Suppressor macrophage (primary cell): ENCODE measurements at places on chromosomes 3 and 15.

DNA sequence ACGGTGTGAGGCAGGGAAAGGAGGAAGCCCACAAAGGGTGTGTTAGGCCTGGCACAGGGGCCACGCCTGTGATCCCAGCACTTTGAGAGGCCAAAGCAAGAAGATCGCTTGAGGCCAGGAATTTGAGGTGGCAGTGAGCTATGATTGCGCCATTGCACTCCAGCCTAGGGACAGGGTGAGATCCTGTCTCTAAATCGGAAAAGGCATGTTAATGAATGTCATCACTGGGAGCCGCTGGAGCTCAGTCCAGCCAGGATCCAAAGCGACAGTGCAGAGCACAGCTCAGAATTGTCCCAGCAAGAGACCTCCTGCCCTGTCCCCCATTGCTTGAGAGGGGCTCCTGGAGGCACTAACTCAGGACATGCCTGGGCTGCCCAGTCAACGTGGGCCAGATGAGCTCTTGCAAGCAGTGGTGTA, 15.0 kb upstream of the FBLN2 start:
- DNase-seq: no peak

DNA sequence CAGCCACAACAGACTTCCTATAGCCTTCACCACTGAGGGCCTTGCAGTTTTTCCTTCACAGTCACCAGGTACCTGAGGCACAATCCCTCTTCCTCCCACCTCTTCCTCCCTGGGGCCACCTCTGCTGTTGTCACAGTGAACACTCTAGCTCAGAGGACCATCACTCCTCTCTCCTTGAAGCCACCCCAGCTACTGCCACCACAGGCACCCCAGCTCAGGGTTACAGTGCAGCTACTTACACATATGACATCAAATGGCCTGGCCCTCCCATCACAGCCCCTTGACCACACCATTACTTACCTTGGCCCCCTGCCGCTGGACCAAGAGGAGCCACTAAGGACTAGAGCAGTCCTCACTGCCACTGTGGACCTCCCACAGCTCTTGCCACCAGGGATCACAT, 213.5 kb upstream of the CRBN start:
- no peak for DNase-seq

DNA sequence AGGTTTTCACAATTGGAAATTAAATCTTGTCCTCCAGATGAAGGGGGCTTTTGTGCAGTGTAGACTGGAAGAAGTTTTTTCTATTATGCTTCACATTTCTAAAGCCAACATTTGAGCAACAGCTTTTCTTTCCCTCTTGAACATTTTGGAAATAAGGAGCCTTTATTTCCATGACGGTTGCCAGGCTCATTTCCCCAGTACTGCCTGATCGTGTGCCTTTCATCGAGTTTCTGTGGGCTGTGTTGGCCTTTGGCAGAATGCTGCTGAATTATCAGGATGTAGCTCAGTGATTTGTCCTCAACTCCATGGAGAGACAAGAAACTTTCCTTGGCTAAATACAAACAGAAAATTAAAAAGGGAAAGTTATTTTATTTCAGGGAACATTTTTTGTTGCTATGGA, 314.8 kb upstream of the LRRC3B start:
- no peak for DNase-seq

GRCh38 chr15:83306561-83306960, 22.1 kb upstream of the BNC1 start:
- DNase-seq: no peak

DNA sequence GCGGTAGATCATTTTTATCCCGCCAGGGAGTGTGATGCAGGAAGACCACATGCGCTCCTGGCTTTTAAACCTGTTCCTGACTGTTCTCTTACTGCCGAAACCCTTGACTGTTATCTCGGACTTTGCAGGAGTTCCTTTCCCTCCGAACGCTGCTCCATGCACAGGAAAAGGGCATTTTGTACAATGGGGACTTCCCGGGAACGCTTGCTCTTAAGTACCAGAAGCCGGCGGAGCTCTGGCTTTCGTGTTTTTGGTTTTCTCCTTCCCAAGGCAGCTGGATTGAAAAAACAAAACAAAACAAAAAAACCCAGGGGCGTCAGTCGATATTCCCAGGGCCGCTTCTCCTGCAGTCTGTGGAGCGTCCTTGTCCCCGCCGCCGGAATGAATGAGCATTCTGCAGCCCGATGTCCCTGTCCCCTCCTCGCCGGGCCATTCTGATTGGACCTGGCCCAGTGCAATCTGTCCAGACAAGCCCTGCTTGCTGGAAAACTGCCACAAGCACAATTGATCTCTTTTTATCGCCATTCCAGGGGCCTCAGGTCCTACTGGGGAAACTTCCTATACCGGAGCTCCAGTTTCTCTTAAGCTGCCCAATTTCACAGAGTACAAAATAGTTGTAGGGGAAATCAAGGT, 44.8 kb downstream of the SLC6A1 start:
- no peak for DNase-seq

GRCh38 chr3:123801474-123801873, 82.7 kb downstream of the MYLK start:
- no peak for DNase-seq

DNA sequence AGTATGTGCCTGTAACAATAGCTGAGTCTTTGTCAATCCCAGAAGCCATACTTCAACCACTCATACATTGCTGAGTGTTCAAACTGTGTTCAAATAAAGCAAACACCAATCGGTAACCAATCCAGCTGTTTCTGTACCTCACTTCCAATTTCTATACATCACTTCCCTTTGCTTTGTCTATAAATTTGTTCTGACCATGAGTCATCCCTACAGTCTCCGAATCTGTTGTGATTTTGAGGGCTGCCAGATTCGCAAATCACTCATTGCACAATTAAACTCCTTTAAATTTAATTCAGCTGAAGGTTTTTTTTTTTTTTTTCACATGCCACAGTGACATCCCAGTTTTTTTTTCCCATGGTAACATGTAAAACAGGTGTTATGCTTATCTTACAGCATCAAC, 870.3 kb downstream of the NAALADL2 start:
- DNase-seq: no peak

DNA sequence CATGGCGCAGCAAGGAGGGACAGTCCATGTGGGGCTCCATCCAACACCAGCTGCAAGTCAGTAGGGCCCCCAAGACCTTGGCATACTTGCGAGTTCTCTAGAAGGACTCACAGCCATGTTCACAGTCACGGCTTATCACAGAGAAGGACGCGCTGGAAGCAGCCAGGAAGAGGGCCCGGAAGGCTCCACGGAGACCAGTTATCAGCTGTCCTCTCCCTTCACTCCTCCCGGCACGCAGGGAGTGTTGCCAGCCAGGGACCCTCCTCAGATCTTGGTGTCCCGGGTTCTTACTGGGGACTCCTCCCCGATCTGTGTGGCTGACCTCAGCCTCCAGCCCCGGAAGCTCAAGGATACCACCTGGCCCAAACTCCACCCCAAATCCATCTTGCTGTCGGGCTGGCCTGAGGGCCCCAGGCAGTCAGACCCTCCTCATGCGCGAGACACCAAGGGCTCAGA, 68.0 kb downstream of the SLTM start:
- no peak for DNase-seq

- DNase-seq: no peak
These were observed 66.6 kb upstream of the FURIN start for GRCh38 chr15:90801803-90802202.

DNA sequence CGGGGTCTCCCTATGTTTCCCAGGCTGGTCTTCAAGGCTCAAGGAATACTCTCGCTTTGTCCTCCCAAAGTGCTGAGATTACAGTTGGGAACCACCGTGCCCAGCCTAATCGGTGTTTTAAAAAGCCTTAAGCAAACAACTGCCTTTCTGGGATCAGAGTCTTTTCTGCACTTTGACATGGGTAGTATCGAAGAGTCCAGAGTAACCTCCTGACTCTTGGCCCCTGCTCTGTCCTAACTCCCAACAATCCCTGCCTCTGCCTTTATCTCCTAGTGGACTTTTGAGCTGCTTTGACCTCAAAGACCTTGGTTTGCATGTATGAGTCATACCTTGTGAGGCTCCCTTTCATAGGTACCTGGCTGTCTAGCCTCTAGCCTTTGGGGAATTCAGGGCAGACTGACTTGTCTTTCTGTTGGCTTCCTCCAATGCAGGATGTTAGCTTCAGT, 21.0 kb upstream of the HACD2 start:
- no peak for DNase-seq

- no peak for DNase-seq
These were observed 3.9 kb downstream of the ZIC1 start for GRCh38 chr3:147412917-147413685.

DNA sequence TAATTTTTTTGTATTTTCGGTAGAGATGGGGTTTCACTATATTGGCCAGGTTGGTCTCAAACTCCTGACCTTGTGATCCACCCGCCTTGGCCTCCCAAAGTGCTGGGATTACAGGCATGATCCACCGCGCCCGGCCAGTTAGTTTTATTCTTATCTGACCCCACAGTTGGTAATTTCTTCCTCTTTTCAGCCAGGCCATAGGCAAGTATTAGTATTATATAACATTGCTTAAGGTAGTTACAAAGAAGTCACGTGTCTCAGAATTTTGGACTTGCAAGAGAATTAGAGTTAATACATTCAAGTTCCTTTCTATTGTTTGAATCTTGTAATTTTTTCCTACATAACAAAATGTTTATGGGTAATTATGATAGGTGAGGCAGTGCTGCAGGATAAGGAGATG, 334.8 kb downstream of the LPP start:
- no peak for DNase-seq

DNA sequence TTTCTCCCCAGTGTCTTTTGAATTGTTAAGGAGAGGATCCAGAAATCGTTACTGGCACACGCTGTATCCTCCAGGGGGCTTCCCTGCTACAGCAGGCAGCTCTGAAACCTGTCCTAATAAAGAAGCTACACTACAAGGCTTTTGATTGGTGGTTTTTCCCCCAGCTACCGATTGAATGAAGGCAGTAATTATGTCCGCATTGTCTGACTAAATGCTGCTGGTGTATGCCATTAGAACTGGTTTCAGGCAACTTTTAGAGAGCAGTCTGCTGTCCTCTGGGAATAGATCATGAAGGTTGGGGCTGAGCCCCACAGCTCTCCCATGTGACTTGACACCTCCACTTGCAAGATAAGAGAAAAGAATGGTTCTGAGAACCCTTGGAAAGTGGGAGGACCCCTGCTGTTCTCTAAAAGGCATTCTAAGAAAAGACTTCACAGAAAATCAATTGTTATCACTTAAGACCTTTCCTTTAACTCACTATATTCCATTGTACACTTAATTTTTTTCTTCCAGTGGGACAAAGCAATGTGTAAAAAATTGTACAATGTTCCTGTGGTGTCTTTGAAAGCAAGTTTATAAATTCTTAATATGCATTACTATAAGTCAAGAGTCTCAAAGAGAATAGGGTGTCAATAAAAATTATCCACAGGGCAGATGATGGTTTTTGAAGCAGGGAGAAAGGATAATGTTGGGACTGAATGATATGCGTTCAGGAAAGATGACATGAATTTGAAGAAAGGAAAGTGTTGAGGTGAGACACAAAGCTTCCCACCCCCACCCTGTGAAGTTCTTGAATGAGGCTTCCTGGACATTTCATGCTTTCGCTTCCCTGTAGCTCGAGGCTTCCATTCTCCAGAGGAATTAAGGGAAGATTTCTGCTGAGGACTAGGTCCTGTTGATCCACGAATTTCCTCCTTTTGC, 53.0 kb upstream of the DAZL start:
- no peak for DNase-seq

GRCh38 chr3:74646094-74646493, 31.6 kb upstream of the CNTN3 start:
- DNase-seq: no peak

GRCh38 chr3:160675566-160676124, 1.3 kb upstream of the ARL14 start:
- DNase-seq: no peak

GRCh38 chr15:76209523-76209922, 101.7 kb downstream of the ETFA start:
- no peak for DNase-seq

- no peak for DNase-seq
These were observed 52.3 kb downstream of the SUCLG2 start for GRCh38 chr3:67601919-67602608.

GRCh38 chr15:22954798-22955543, 25.2 kb downstream of the CYFIP1 start:
- no peak for DNase-seq

- DNase-seq: no peak
These were observed 85.8 kb downstream of the PPCDC start for GRCh38 chr15:75109021-75109735.

DNA sequence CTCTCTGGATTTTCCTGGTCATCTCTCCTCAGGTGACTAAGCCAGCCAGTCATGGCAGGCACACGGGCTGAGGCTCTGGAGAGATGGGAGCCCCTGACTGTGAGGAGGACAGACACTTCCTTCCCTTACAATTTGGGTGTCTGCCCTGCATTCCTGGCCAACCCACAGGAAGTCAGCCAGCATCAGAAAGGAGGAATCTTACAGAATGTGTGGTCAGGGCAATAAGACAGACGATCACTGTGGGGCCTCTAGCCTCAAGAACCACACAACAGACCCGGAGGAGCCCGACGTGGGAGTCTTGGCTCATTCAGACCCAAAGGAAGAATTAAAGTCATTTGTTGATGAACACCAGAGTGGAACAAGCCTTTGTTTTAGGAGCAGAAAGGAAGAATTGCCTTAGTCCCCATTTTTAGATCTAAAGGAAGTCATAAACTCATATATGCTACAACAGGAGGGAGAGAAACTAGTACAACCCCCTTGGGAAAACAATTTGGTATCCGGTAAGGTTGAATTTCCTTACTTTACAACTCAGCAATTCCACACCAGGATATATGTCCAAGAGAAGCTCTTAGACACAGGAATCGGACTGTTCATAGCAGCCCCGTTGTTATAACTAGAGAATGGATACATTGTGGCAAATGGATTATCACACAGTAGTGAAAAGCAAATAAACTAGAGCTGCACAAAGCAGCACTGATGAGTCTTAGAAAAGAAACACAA, 62.2 kb downstream of the ABTB1 start:
- DNase-seq: peak; percentile 83

DNA sequence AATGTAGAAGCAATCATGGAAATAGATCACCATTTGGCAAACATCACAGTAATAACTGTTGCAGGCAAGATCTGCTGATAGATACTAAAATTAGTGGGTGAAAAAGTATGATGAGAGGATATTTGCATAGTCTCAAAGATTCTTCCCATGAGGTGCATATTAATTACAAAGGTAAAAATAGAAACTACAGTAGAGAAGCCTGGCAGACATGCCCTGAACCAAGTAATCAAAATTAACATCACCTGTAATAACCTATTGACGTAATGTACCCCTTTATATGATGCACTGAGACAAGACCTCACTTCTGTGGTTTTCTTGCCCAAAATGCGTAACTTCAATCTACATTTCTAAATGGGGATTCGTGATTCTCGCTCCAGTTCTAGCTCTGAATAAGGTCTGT, 14.4 kb downstream of the POMGNT2 start:
- DNase-seq: no peak
